ENCODE measurements at places on chromosomes 5 and 9.
A peak's percentile ranks its signal among the peaks of the same experiment; 100 is the strongest.

DNA sequence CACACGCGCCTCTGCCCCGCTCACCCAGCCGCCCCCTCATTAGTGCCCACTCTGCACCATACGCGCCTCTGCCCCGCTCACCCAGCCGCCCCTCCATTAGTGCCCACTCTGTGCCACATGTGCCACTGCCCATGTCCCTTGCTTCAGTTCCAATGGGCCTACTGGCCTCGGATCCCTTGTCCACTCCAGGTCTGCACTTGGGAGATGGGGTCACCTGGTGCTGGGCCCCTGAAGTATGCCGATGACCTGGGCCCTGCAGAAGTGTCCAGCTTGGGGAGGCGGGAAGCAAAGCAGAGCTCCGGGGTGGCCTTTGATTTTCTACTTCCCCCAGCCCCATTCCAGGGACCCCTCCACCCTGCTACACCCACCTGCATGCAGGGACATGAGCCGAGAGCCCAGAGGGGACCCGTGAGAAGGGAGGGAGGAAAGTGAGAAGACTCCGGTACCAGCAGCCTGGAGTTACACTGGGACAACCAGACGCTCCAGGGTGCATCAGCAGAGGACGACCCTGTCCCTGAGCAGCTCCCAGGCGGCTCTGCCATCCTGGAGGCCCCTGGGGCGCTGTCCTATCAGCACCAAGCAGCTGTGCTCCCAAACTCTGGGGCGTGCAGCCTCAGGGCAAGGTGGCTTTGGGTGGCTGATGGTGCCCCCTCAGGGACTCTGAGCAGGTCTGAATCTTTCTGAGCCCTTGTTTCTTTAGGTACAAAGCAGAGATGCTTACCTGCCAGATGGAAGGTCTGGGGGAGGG is 140.8 kb downstream of the RXRA start:
- DNase-seq, result no peak

DNA sequence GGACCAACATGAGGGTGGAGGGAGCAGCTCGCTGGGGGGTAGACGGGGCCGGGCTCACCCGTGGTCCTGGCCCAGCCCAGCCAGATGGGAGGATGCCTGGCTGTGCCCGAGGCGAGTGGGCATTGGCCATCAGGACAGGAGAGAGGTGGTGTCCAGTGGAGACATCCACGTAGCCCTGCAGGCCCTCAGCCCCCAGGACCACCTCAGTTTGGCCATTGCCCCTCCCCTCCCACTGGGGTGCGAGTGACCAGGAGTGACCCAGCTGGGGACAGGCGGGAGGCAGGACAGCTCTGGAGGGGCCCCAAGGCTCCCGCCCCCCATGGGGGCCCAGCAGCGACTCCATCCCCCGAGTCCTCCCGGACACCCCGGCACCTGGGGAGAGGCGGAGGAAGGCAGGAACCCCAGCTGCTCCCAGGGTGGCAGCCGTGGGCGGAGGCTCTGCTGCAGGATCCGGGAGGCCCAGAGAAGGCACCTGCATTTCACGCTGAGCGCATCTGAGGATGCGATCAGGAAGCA is 8.3 kb downstream of the NOXA1 start:
- no peak for DNase-seq

DNA sequence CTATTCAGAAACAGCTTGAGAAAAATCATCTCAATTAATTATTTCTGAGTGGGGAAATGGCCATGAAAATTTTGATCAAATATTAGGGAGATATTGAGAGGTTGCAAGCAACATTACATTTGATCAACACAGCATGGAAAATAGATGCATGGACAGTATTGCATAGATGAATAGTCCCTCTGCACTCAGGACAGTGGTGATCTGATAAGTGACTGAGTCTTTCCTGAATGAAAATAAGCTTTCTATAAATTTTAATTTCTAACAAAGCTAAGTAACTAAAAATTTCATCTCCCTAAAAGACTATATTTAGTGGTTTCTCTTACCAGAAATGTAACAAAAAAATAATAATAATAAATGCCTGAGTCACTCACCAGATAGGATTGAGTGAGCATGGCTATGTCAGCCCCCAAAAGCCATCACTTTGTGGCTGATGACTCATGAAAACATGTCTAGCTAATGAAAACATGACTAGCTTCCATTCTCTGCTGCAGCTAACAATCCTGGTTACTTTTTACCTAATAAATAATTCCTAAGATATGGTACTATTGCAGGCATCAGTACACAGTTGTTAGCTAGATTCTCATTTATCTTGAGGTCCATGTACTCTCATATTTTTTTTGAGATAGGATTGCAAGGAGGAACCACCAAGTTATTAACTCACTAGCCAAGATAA is 1294.8 kb upstream of the ACO1 start:
- no peak for DNase-seq

GRCh38 chr5:105638437-105638836 is 2032.3 kb downstream of the EFNA5 start:
- no peak for DNase-seq

DNA sequence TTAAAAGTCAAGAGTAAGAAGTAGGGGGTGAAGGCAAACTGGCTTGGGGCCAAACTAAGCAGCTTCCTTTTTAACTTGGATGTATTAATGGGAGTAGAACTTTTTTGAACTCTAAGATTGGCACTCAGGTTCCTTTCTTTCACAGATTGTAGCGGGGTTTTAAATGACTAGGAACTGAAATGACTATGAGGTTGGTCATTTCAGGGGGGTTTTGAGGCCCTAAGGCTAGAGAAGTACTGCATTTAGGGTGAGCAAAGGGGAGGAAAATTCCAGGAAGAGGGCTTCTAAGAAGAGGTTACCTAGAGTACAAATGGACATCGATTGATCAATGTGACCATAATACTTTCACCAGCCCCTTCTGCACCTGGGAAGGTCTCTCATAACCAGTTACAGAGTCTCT is 381.8 kb downstream of the MLLT3 start:
- DNase-seq, result no peak

DNA sequence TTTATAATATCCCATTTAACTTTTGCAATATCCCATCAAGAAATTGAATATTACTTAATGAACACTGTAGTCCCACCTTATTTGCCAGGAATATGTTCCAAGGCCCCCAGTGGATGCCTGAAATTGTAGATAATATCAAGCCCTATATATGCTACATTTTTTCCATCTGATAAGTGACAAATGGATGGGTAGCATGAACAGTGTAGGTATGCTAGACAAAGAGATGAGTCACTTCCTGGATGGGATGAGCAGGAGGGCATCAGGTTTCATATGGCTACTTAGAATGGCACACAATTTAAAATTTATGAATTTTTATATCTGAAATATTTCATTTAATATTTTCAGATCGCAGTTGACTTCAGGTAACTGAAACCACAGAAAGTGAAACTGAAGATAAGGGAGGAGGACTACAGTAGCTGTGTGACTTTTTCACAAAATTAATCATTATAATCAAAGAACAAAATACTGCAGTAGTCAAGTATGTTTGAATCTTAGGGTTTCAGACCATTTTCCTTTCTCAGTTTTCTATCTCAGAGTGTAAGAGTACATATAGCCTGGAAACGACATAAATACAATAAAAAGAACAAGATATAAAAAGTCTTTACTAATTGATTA is 636.4 kb upstream of the ARRDC3 start:
- no peak for DNase-seq

- no peak for DNase-seq
Observed at GRCh38 chr5:178784391-178784790, 53.9 kb upstream of the ZNF354A start.

DNA sequence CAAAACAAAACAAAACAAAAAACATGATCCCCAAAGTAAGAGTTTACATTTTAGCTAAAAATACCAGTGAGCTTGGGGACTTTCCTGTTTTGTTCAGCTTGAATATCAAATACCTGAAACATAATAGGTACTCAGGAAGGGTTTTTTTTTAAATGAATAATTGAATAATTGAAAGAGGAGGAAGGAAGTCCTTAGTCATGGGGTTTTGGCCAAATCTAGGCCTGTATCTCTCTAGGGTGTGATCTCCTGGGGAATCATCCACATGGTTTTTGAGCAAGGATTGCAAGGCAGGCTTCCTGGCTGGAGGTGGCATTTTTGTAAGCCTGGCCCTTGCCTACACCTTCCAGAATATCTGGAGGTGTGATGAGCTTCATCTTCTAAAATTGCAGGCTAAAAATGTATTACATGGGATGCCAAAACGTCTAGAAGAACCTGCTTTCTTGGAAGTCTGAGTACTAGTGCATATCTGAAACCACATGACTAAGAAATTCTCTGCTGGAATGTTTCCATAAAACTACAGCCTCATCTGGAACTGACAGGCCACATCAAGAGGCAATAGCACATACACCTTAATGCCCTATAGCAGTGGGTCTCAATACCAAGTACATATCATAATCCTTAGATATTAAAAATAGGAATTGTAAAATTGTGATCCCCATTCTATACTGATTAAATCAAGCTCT is 10.4 kb downstream of the C9 start:
- no peak for DNase-seq

GRCh38 chr5:142667831-142668230 is 18.1 kb downstream of the FGF1 start:
- no peak for DNase-seq

GRCh38 chr5:17127743-17128231 is 89.6 kb upstream of the BASP1 start:
- DNase-seq, result no peak

GRCh38 chr9:137227054-137227852 is at the start of gene RNF224:
RNF224 (plus strand) TSS chr9:137227502; CDS start chr9:137228336, 834 bp downstream.
- peak; percentile 68 for DNase-seq

DNA sequence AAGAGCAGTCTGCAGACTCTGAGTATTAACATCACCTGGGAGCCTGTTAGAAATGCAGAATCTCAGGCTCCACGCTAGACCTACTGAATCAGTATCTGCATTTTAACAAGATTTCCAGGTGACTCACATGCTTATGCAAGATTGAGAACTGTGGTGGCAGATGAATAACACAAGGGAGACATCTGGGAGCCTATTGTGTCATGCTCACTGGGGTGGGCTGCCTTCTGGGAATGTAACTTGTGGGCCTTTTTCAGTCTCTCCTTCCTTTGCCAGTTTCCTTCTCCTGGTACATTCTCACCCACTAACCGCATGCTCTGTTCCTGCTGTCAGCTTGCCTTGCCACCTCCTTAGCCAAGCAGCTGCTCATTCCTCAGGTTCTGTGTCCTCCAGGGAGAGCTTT is 176.6 kb upstream of the C9orf72 start:
- DNase-seq, result no peak

DNA sequence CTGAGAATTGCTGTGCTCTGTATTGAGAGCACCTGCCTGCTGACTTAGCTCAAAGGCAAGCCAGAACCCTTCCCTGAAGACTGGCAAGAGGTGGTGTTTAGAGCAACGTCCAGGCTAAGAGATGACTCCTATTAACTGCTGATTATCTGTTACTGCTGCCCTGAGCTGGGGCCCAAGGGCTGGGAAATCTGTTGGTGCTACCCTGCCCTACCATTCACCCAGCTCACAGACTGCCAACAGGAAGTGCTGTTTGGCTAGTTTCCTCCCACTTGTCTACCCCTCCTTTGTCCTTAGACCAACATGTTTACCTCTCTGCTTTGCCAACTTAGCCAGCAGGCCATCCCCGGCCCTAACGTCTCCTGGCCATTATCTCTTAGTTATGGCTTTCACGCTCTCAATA is 6.9 kb downstream of the RAB24 start:
- no peak for DNase-seq

DNA sequence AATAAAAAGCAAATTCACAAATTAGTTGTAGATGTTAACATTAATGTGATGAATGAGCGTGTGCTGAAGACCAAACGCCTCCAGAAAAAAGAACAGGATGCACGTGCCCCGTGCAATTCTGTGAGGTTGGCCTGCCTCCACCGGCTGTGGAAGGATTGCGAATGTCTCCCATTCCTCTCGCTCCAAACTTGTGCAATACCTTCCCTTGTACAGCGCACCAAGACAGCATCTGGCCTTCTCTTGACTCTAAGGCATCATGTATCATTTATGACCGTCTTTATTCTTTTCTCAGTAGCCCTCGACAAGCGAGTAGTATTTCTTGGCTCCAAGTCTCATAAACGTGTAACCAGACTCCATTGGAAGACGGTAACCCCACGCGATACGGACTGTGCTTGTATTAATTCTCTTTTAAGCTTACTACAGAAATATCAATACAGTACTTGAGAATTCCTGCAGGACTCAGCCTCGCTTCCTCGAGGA is 1.5 kb upstream of the TESK1 start:
- DNase-seq, result no peak

DNA sequence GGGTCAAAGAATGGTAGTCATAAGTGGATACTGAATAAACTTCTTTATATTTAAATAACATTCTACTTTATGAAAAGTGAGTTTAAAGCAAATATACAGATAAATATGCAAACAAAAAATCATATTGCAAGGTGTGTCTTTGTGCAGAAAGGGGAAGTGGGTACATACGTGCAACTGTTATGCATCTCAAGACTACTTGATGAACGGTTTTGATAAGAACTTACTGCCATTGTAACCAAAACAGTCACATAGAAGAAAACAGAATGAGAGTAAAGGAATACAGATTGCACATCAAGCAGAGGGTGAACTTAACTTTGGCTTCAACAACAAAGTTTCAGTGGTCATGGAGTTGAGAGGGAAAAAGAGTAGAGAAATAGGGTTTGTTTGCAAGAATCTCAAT is 9.9 kb downstream of the CAMK4 start:
- no peak for DNase-seq

DNA sequence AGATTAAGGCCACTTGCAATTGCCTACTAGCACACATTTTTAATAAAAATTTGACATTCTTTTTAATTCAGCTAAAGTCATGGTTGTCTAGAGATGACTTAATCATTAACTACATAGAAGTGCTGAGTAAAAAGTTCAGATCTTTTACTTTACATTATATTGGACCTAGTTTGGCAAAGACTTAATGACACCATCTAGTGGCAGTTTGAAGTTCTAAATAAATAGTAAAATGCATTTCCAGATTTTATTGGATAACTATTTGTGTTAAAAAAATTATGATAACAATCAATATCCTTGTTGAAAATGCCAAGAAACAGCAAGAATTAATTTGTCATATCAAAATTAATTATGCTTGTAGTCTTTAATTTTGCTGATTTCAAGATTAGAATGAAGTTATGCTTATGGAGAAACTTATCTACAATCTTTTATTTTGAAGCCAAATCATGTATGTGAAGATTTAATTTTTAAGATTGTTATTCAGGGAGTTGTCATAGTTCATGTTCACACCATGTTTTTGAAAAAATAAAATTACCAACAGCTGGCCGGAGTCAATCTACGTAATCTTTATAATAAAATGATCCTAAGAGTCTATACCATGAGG is 69.6 kb upstream of the PJA2 start:
- DNase-seq, result no peak

GRCh38 chr9:20815923-20816703 is 132.1 kb downstream of the FOCAD start:
- no peak for DNase-seq

GRCh38 chr5:72552041-72552557 is 44.9 kb upstream of the ZNF366 start:
- DNase-seq, result no peak

Measured in activated T-helper 1 cell treated with Interleukin-2 at 50 U/mL for 16 hours (primary cell).